Stimulated activated CD8-positive, alpha-beta memory T cell treated with anti-CD3 and anti-CD28 coated beads, Interleukin-12 subunit alpha, Interleukin-12 subunit beta, amount 100 ng/mL, for 1 hour (primary cell): ENCODE measurements at places on chromosomes 2 and 18.

DNA sequence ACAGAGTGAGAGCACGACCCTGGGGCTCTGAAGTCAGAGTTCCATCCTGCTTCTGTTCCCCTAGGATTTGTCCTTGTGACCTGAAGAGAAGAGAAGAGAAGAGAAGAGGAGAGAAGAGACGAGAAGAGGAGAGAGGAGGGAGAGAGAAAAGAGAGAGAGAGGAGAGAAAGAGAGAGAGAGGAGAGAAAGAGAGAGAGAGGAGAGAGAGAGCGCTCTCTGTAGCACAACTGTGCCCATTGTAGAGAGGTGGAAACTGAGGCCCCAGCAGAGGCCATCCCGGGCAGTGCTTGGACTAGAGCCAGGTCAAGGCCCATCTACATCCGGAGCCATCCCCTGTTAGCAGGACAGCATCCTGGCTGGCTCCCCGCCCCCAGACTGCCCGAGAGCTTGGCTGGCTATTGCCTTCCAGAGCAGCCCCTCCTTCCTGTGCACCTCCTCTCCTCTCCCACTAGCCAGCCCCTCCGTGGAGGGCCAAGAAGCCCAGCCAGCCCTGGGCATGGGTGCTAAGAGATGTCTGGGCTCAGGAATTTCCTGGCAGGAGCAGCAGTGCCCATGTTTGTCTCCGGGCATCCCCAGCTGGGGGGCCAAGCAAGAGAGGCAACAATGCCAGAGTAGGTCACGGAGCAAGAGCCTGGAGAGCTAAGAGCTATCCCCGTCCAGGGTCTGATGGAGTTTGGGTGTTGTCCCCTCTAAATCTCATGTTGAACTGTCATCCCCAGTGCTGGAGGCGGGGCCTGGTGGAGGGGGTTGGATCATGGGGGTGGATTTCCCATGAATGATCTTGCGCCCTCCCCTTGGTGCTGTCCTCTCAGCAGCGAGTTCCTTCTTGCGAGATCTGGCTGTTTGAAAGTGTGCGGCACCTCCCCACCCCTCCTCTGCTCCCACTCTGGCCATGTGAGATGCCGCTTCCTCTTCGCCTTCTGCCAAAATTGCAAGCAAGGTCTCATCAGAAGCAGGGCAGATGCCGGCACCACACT is 18.2 kb upstream of the GPR55 start:
- DNase-seq, result no peak

DNA sequence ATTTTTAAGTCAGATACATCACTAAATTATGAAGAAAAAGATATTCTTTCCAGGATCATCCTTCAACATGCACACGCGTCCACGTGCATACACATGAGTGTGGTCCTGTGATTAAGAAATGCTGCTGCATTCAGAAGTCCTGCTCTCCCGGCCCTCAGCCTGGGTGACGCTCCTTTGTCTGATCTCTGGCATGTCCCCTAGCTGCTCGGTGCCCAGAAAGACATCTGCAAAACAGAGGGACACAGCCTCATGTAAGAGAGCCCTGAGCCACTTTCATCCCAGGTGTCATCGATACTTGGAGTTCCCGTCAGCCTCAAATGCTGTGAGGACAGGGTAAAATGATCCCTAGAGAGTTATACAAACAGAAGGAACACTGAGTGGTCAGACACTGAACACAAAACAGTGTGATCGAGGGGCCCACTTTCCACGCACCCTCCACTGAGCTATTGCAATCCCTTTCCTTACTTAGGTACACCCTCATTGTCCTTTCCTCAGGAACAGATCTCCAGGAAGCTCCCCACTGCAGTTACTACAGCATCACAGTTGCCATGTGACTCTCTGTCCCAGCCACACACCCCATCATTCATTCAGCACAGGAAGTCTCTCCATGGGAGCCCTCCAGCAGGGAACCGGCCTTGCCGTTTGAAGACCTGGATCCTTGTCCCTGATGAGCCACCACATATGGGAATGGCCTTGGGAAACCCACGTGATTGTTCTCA is 32.1 kb downstream of the CRACDL start:
- DNase-seq, result no peak

- DNase-seq, result no peak
Measured at GRCh38 chr18:2338601-2339000, 232.7 kb downstream of the METTL4 start.

DNA sequence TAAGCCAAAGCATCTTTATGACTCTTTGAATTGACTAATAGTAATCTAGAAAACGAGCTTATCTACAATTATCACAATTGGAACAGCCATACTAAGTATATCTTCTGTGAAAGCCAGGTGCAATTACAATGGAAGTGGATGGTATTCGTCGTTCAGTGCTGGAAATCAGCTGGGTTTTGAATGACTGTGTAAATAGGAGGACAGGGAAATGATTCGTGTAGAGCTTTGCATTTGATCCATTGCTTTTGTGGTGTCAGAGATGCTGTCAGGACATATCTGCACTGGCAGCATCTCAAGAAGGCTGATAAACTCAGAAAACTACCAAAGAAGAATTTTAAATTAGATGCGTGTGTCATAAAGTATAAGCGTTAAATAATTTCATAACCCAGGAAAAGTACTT is 187.1 kb downstream of the ZNF407 start:
- no peak for DNase-seq

DNA sequence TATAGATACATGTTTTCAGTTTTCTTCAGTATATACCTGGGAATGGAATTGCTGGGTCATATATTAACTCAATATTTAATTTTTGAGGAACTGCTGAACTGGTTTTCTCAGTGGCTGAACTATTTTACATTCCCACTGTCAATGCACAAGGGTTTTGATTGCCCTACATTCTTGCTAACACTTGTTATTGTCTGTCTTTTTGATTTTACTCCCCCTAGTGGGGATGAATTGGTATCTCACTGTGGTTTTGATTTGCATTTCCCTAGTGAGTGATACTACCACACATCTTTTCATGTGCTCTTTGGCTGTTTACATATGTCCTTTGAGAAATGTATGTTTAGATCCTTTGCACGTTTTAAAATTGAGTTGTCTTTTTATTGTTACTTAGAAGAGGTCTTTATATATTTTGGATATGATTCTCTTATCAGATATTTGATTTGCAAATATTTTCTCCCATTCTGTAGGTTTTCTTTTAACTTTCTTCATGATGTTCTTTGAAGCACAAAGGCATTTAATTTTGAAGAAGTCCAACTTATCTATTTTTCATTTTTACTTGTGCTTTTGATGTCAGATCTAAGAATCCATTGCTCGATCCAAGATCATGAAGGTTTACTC is 36.2 kb downstream of the ASB1 start:
- DNase-seq, result no peak

DNA sequence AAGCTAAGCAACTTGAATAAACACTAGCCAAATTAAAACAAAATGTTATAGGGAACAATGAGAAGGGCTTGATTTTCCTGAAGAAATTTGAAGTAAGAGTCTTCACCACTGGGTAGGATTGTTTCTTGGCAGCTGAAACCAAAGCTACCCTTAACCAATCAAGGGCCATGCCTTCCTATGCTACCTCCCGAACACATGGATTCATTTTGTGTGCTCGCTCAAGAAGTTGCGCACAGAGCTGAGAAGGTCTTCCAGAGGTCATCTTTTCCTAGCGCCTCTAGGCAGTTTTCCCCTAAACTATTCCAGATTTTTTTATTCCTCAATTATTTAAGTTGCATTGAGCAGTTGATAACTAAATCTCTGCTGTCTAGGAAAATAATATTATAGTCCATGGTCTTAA is 264.6 kb downstream of the RBM43 start:
- DNase-seq, result no peak

GRCh38 chr18:11516751-11517503 is 92.5 kb upstream of the SLC35G4 start:
- DNase-seq, result no peak

DNA sequence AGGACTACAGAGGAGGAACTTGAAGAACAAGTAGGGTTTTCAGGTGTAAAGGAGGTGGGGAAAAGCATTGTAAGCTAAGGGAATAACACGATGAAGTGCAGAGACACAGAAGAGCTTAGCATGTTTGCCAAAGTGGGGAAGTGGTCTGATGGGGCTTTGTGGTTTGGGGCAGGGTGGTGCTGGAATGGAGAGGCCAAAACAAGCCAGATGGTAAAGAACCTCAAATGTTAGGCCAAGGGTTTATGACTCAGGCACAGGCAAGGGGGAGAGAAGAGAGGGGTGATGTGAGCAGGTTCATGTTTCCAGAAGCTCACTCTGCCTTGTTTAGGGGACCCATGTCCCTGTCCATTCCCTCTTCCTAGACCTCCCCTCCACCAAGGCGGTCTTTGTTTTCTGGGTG is 104.5 kb upstream of the YWHAQ start:
- DNase-seq, result no peak

DNA sequence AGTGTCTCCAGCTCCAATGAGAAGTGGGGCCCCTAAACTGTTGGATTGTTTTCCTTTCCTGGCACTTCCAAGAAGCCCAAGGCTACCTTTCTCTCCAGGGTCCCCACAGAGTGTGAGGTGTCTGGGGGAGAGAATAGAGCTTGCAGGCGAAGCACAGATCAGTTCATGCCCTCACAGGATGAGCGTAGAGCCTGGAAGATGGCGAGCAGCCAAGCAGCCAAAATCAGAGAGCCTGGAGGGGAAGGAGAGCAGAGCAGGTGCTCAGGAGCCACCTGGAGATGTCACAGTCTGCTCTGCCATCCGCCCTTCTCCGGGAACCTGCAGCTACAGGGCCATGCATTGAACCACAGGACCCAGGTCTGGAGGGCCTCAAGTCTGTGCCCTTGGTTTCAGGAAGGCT is 54.7 kb upstream of the TCF7L1 start:
- no peak for DNase-seq

DNA sequence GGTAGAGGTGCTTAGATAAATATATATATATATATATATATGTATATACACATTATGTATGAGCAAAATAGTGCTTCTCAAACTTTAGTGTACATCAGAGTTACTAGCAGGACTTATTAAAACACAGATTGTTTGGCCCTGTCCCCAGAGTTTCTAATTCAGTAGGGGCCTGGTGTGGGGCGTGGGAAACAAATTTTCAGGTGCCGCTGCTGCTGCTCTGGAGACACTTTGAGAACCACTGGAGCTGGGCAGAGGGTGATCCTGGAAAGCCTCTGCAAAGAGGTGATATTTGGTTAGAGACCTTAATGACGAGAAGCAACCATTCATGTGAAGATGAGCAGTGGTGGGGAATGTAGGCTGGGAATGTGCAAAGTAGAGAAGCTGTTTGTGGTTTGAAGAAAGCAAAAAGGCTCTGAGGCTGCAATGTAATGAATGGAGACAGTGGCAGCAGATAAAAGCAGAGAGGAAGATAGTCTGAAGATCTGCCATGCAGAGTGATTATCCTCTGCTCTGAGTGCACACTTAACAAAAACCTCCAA is 142.9 kb downstream of the PLCL1 start:
- no peak for DNase-seq

- DNase-seq, result no peak
Measured at GRCh38 chr2:29910465-29910864, 10.9 kb downstream of the ALK start.

GRCh38 chr2:133247631-133248030 is 320.6 kb downstream of the NCKAP5 start:
- no peak for DNase-seq

DNA sequence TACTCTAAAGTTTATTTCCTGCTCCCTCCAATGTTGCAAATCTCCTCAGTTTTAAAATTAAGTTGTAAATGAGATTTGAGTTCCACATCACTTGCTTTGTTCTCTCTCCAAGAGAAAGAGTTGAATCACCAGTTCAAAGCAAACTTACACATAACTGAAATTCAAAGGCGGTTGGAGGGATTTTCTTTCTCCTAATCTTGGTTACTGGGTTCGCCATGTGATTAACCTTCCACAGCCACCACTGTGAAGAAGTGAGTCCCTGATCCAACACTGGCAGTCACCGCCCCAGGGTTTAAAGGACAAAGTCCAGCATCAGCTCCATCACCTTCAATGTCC is 247.1 kb downstream of the MYCN start:
- no peak for DNase-seq

DNA sequence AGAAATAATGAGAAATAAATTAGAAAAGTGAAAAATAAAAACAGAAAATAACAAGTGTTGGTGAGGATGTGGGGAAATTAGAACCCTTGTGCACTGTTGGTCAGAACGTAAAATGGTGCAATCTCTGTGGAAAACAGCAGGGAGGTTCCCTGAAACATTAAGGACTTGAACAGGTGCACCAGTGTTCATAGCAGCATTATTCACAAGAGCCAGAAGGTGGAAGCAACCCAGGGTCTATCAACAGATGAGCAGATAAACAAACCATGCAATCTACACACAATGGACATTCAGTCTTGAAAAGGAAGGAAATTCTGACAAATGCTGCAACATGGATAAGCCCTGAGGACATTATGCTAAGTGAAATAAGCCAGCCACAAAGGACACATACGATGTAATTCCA is 58.2 kb upstream of the TFCP2L1 start:
- no peak for DNase-seq

DNA sequence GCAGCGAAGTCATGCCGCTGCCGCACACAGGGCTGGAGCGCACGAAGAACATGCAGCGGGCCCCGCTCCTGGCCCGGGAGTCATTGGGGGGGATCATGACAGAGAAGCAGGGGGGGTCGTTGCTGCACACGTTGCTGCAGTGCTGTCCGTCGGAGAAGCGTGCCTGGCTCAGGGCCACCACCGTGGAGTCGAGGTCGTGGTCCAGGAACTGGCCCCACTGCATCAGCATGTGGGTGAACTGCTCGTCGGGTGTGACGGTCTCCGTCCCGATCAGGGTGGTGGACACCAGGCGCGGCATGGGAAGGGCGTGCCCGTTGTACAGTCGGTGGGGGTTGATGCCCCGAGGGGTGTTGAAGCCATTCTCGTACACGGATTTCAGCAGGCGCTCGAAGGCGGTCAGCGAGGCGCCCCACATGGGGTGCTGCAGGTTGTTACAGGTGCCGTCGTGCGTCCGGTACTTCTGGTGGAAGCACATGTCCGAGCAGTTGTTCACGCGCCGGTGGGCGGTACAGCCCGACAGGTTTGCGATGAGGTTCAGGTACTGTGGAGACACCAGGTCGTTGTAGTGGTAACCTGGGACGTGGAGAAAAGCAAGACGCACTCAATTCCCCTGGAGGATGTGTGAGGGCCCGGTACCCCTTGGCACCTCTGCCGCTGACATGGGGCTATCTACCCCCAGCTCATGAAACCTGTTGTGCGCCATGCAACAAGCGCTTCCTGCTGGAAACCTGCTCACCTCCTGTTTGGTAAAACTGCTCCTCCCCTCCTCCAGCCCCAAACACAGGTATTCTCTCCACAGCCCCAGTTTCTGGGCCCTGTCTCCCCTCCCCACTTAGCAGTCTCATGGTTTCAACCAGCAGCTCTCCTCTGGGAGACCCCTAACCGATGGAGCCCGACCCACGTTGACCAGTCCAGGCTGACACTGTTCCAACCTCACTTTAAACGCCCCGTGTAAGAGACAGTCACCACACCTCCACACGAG is 94.9 kb downstream of the PXDN start:
- DNase-seq, result no peak

DNA sequence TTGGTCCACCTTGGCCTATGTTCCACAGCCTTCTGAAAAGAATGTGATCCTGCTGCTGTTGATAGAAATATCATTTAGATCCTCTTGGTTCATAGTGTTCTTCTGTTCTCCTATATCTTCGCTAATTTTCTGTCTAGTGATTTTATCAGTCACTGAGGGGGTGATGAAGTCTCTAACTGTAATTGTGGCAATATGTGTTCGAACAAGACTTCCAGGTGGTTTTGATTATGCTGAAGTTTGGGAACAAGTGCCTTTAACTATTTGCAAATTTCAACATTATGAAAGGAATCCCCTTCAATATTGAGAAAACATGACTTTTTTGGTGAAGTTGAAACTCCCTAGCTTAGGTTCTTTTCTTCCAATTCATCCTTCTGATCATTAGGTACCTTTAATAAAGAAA is 140.4 kb downstream of the MTX2 start:
- no peak for DNase-seq

GRCh38 chr2:37630776-37631175 is 40.7 kb downstream of the CDC42EP3 start:
- no peak for DNase-seq

- no peak for DNase-seq
Measured at GRCh38 chr2:42342061-42342794, 18.8 kb downstream of the COX7A2L start.
